ENCODE measurements at places on chromosomes 7 and 10.

- no peak for DNase-seq
Observed at GRCh38 chr10:104329735-104330134, 8.5 kb downstream of the ITPRIP start.

- DNase-seq, result no peak
Observed at GRCh38 chr7:155972651-155973390, 160.6 kb upstream of the SHH start.

DNA sequence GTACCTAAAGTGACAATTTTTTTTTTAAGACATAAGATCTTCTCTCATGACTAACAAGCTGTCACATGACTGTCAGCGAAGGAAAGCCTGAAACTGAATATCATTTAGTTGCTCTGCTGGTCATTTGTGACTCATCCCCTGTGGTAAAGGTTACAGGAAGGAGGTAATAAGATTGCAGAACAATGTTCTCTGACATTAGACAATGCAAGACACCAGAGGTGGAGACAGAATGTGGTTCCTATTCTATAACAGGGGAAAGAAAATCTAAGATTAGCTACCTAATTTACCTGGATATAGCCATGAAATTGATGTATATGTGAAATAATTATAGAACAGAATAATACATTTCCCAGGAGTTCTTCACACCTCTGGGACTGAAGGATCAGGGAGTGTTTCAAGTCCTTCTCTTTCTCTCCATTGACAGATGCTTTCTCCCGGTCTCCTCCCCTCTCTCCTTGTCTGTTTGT lies 47.7 kb downstream of the LRGUK start:
- DNase-seq, result peak; percentile 9

DNA sequence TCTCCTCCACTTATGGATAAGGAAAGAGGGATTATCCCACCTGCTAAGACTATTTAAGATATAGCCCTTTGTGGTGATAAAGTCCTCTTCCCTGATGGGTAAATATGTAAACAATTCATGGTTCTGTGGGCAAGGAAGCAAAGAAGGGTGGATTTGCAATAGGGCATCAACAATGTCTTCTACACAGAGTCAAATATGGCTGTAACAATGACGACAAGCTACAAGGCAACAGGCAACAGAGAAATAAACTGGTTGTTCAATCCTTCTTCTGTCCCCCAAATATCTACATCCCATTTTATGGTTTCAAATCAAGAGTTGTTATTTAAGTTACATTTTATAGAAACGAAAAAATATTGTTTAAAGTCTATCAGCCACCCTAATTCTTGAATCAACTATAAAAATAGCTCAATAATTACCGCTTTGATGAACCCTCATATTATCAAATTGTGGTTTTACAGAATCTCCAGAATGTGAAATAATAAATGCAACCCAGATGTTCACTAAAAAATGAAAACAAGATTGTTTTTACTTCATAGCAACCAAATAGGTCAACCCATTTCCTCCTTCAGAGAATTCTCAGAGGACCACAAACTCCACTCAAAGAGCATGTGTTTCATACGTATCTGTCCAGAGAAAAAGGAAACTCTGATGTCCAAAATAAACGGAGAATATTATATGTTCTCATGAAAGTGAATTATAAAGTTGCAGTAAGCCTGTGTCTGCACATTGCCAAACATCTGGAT lies 13.8 kb downstream of the CYTH3 start:
- no peak for DNase-seq

DNA sequence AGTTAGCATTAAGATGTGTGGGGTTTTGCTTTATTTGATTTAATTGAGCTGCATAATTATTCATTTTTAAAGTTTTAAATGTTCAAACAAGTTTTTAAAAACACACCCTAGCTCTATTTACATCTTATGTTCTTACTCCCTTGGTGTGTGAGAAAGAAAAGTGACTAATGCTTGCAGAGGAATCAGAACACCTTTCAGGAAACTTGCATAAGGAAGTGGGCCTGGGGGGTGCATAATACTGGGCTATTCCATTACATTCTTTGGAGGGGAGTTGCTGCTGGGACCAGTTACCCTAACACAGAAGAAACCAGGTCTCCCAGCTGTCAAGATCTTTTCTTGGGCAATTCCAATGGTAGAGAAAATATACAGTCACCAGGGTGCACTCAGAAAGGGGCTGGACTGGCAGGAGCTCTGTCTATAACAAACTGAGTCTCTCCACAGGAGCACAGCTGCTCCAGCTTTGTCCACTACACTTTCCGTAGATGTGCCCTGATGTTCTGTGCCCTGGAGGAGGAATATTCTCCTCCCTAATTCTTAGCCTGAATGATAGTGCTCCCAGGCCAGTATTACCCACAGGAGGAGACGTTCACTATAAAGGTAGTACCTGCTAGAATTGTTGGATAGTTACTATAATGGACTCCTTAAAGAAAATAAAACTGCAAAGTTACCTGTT lies 304.2 kb downstream of the CDC14C start:
- DNase-seq, result no peak

DNA sequence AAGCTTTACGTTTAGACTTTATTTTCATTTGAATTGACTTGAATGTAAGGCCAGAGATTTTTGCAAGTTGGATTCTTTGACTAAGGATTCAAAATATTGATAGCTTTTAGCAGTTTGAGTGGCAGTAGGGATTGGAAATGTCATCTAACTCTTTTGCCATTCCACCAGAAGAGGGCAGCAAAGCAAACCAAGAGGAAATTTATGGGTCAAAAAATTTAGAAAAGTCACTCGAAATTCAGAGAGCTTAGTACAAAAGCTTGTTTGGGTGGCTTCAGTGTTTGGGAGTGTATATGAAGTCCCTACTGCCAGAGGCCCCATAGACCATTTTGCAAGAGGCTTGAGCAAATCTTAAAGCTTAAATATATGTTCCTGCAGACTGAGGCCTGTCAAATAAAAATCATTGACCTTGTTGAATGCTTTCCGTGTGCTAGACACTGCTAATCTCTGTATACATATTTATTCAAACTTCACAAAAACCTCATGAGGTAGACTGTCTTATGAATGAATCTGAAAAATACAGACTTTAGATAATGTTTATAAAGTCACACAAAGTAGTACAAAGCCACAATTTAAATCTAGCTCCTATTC lies 44.6 kb upstream of the RSBN1L start:
- peak; percentile 63 for DNase-seq

DNA sequence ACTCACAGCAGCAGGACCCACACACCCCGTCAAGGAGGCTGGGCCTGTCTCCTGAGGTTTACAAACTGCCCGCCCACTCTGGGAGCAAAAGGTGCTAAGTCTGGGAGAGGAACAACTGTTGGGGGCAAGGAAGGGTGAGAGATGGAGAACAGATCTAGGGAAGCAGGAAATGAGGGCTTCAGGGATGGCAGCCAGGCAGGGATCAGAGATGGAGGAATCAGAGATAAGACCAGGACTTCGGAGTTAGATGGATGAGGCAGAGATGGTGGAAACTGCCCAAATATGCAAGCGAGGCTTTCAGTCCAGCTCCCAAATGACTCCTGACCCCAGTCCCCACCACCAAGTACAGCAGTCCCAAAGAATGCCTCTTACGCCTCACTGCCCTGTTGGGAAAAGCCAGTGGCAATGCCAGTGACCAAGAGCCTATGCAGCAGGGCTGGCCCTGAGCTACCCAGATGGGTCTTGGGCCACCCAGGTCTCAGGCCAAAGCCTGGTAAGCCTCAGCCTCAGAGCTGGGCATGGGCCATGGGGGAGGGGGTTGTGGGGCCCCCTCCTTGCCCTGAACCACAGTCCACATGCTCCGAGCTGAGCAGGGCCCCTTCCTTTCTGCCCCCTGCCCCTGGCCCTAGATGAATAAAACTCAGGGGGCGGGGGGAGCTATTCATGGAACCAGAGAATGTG lies 39.5 kb upstream of the SLF2 start:
- DNase-seq, result no peak

GRCh38 chr7:44275146-44275545 lies 50.2 kb downstream of the CAMK2B start:
- no peak for DNase-seq

Data from CD4-positive, alpha-beta T cell treated with Interleukin-21 for 1 hour (primary cell).